ENCODE measurements at places on chromosomes 5 and 9.

DNA sequence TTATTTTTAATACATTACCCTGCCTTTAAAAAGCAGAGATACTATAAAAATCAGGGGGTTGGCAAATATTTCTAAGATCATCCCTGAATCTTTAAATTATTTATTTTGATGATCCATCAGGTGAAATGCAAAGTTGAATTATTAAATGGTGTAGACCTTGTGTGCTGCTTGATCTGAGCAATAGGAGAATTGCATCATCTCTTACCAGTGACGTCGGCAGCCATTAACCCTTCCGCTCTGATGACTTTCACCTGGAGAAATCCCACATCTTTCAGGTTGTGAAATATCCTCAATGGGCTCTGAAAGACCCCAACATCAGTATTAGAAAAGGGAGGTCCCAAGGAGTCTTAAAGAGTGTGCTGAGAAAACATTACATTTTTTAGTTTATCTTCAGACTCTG is 270.2 kb downstream of the SLF1 start:
- DNase-seq: no peak

DNA sequence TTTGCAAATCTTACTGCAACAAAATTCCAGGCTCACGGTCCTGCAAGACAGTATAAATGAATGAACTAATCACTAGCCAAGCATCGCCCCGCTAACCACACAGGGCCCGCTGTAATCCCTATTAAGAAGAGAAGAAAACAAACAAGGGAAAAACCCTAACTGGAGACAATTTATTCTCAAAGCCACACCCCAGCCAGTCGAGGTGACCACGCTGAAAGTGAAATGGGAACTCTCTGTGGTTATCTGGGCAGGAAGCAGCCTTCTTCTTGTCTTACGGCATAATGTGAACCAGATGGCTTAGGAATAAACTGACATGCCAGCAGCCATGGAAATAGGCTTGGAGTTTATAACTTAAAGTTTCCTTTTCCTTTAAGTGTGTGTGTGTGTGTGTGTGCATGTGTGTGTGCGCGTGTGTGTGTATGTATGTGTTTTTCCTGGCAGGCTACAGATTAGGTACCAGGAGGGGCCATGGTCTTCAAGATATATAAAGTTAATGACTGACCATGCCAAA is 120.2 kb downstream of the SEMA6A start:
- peak; percentile 86 for DNase-seq

- DNase-seq: no peak
Observed at GRCh38 chr5:133112026-133112660, 60.3 kb downstream of the HSPA4 start.

DNA sequence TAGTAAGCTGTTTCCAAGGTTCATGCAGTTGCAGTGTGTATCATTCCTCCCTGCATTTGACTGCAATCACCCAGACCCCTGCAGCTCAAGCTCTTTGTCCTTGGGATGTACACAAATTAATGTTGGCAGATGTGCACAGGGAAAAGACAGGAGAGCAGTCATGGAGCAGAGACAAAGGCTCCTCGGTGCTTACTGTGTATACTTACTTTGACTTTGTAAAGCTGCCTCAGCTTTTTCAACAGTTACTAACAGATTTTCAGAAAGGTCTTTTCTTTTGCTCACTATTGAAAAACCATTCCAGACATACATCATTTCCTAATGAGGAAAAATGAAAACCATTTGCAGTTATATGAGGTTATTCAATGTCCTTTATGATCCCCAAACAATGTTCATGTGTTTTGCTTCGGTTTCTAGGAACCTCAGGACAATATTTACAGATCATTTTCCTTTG is 124.9 kb downstream of the TTC39B start:
- DNase-seq: peak; percentile 41

- peak; percentile 12 for DNase-seq
Observed at GRCh38 chr9:22342491-22343217, 104.0 kb upstream of the DMRTA1 start.

- no peak for DNase-seq
Observed at GRCh38 chr5:79666758-79667157, 22.9 kb upstream of the CMYA5 start.

DNA sequence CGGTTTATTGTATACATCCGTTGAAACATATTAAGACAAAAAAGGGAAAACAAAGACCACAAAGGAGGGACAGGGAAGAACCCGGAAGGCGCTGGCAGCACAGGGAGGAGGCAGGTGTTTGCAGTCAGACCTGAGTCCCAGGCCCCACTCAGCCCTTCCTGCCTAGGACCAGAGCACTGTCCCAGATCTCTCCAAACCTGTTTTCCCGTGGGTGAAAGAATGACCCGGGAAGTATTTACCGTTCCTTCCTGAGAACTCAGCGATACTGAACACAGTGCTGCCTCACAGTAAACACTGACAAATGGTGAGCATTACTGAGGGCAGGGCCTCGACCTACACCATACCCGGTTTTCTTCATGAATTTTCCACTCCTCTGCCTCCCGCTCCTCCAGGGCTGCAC is 1.2 kb downstream of the ABO start:
- DNase-seq: no peak

DNA sequence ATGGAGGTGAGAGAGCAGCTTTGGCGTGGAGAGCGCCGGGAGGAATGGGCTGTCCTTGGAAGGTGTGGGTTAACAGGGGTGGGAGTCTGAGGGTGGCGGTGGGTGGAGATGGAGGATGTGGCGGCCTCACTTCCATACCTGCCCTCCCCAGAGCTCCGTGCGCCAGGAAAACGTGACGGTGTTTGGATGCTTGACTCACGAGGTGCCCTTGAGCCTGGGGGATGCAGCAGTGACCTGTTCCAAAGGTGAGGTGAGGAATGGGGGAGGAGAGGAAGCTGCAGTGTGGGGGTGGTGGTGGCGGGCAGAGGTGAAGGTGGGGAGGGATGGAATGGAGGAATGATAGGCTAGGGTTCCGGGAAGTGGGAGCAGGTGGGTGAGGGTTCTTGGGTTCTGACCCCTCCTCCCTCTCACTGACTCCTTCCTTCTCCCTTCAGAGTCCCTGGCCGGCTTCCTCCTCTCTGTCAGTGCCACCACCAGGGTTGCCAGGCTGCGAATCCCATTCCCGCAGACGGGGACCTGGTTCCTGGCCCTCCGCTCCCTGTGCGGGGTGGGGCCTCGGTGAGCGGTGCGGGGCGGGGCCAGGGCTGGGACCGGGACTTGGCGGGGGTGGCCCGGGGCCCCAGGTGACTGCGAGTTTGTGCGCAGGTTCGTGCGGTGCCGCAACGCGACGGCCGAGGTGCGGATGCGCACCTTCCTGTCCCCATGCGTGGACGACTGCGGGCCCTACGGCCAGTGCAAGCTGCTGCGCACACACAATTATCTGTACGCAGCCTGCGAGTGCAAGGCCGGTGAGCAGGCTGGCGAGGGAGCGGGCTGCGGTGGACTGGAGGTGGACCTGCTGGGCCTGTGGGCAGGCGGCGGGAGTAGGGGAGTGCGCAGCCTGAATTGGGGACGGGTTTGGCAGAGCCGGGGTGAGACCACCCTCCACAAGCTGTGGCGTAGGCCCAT is 17.1 kb downstream of the TMEM8B start:
- no peak for DNase-seq

GRCh38 chr5:41843456-41844370 is 26.5 kb downstream of the OXCT1 start:
- peak; percentile 46 for DNase-seq

- DNase-seq: no peak
Observed at GRCh38 chr5:124888050-124888506, 141.6 kb upstream of the ZNF608 start.
